ENCODE measurements at places on chromosomes 2 and 18. TPM values are rescaled to one million over a fixed set of nuclear protein-coding genes. Genes with fewer than 3 reads are reported as not detected.

DNA sequence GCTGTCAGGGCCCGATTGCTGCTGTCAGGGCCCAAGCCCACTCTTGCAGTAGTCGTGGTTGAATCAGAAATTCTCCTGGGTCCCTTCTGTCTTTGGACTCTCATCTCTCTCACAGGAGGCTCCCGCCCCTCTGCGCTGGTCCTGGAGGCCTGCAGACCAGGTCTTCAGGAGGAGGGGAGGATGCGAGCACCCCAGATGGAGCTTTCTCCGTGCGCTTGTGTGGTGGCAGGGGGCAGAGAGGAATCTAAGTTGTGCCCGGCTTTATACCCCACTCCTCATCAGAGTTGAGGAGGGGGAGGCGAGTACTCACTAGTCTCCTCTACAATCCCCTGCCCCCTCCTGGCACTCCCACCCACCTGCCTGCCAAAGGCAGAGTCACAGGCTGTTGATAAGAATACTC is 10.4 kb downstream of the EN1 start:
- H3K4me1 ChIP-seq, result no peaks in the 10 kb centered on the region
- no peak overlapping the region for H3K4me3 ChIP-seq
- no peak overlapping the region for H3K27ac ChIP-seq
- no peaks in the 10 kb centered on the region for H3K36me3 ChIP-seq
- no peak for DNase-seq
- H3K27me3 ChIP-seq, result peaks cover 64% of the 10 kb centered on the region

GRCh38 chr2:131039535-131039907 is 53.7 kb downstream of the FAM168B start:
- H3K27me3 ChIP-seq, result no peaks in the 10 kb centered on the region
- no peak overlapping the region for H3K27ac ChIP-seq
- H3K4me1 ChIP-seq, result peaks cover under 1% of the 10 kb centered on the region

GRCh38 chr2:202104286-202104870 is 31.3 kb downstream of the KIAA2012 start:
- H3K27me3 ChIP-seq, result no peaks in the 10 kb centered on the region
- H3K27ac ChIP-seq, result no peak overlapping the region
- no peak overlapping the region for H3K4me3 ChIP-seq
- DNase-seq, result peak; percentile 76
- no peaks in the 10 kb centered on the region for H3K36me3 ChIP-seq
- H3K4me1 ChIP-seq, result peaks cover 24% of the 10 kb centered on the region

DNA sequence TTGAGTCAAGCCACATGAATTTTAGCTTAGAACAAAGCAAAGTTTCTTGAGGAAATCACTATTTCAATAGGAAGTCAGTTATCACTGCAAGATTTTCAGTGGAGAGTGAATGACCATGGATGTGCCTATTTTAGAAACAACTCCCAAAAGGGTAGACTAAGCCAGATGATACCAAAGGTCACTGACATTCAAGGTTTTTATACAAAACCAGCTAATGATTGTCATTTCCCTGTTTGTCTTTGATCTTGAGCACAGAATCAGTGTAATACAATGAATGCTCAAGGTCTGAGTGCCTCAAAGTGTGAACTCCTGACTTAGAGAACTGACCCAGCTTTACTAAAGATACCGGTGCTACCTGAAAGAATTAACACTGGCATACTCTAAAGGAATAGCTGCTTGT is 60.5 kb downstream of the CDH2 start:
- H3K4me3 ChIP-seq, result no peak overlapping the region
- peaks cover 5% of the 10 kb centered on the region for H3K27me3 ChIP-seq
- no peaks in the 10 kb centered on the region for H3K4me1 ChIP-seq
- no peak for DNase-seq

CLIP4 gene
- total RNA-seq, result 18.2 TPM

GRCh38 chr2:234963773-234964615 is 12.2 kb downstream of the SH3BP4 start:
- no peaks in the 10 kb centered on the region for H3K36me3 ChIP-seq
- DNase-seq, result no peak
- H3K27me3 ChIP-seq, result no peaks in the 10 kb centered on the region
- H3K4me1 ChIP-seq, result peaks cover 33% of the 10 kb centered on the region
- H3K27ac ChIP-seq, result no peak overlapping the region

GRCh38 chr2:4762951-4763376 is 929.2 kb upstream of the SOX11 start:
- H3K27me3 ChIP-seq, result no peaks in the 10 kb centered on the region
- peaks cover 42% of the 10 kb centered on the region for H3K4me1 ChIP-seq
- DNase-seq, result peak; percentile 94
- no peak overlapping the region for H3K4me3 ChIP-seq

WDPCP gene
- total RNA-seq, result 7.9 TPM

DNA sequence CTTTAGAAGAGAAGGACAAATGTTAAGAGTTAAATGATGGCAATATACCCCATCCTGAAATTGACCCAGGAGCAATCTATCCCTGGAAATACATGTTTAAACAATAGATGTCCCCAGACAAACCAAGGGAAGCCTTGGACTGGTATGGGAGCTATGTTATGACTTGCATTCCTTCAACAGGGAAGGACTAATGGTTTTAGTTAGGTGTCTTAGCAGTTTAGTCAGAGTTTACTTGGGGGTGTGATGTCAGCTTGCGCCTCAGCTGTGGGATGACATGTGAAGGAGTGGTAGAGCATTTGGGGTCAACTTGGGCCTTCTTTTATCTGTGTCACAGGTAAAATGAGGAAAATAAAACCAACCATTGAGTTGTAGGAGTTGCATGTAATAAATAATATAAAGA is 36.8 kb downstream of the SPC25 start:
- H3K36me3 ChIP-seq, result no peaks in the 10 kb centered on the region
- no peak for DNase-seq
- H3K27ac ChIP-seq, result no peak overlapping the region
- H3K4me1 ChIP-seq, result no peaks in the 10 kb centered on the region

DNA sequence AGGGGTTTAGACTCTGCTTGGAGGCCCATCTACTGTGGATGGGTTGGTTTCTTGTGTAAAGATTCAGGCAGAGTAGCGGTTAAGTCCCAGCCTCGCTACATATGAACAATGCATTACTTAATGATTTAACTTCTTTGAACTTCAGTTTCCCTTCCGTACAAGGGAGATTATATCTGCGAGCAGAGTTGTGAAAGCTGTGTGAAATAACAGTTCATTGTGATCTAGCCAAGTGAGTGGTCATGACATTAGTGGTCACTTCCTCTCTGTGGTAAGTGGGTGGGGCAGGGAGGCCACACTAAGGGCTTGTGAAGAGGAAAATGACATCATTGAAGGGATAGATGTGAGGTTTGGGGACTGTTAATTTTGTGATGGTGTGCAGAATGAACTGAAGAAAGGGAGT is 14.1 kb upstream of the MEX3C start:
- H3K4me1 ChIP-seq, result no peaks in the 10 kb centered on the region
- H3K36me3 ChIP-seq, result no peaks in the 10 kb centered on the region
- no peaks in the 10 kb centered on the region for H3K27me3 ChIP-seq
- no peak overlapping the region for H3K4me3 ChIP-seq

DNA sequence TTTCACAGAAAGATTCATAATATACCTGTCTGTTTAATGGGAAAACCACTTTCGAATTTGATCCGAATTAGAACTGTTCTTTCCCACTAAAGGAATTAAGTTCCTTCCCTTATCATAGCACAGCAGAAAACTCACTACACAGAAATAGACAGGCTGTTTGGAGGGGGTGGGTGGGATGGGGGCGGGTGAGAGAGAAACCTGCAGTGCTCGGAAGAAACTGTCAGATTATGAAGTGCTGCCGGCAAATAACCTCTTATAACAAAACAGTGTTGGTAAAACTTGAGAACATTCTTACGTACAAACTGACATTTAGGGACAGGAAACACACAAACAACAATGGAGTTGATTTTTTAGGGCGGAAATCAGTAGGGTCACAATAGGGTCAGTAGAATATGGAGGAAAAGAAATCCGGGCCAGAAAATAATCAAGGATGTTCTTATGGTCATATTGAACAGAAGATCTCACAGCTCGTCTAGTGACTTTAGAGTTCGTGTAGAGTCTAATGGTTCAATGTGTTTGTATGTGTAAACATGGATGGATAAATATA is 756.0 kb upstream of the LRATD1 start:
- DNase-seq, result no peak
- peaks cover 13% of the 10 kb centered on the region for H3K27me3 ChIP-seq
- H3K4me1 ChIP-seq, result no peaks in the 10 kb centered on the region

DNA sequence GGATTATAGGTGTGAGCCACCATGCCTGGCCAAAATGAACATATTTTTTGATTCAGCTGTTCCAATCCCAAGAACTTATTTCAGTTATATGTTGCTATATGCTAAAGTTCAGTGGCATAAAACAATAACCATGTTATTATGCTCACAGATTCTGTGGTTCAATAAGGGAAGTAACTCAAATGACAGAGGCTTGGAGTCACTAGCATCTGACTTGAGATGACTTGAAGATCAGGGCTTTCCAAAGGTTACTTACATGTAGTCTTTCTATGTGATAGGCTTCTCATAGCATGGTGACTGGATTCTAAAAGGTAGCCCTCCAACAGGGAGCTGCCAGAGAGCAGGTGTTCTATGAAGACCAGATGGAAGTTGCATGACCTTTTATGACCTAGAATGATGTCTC is 17.2 kb downstream of the CLK1 start:
- H3K36me3 ChIP-seq, result peaks cover 14% of the 10 kb centered on the region
- H3K4me1 ChIP-seq, result no peaks in the 10 kb centered on the region
- H3K4me3 ChIP-seq, result no peak overlapping the region
- no peak overlapping the region for H3K27ac ChIP-seq
- H3K27me3 ChIP-seq, result no peaks in the 10 kb centered on the region

GRCh38 chr2:1633936-1634587 is 110.3 kb downstream of the PXDN start:
- peaks cover 1% of the 10 kb centered on the region for H3K4me1 ChIP-seq
- no peak overlapping the region for H3K27ac ChIP-seq
- H3K27me3 ChIP-seq, result no peaks in the 10 kb centered on the region
- no peak for DNase-seq

- no peak overlapping the region for H3K27ac ChIP-seq
- H3K4me3 ChIP-seq, result no peak overlapping the region
- no peaks in the 10 kb centered on the region for H3K4me1 ChIP-seq
Observed at GRCh38 chr2:121234791-121235190, 50.2 kb downstream of the TFCP2L1 start.

CHAC2 gene
- 20.4 TPM for total RNA-seq

DNA sequence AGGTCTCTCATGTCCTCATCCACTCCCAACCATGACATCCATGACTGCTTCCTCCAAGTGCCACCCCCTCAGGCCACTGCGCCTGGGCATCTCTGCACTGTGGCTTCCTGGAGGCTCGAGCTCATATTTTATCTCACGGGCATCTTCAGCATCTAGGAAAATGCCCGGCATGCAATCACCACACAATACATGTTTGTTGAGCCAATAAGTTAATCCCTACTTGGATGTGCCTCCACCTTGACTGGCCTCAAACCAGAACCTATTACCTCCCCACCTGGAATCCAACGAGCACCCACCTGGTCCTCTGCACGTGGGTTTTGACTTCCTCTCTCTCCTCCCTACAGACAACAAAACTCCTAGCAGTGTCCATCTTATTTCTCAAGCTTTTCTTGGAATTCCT is 198.9 kb upstream of the REV1 start:
- no peak overlapping the region for H3K4me3 ChIP-seq
- H3K27ac ChIP-seq, result no peak overlapping the region
- DNase-seq, result no peak
- peaks cover 12% of the 10 kb centered on the region for H3K27me3 ChIP-seq
- H3K36me3 ChIP-seq, result no peaks in the 10 kb centered on the region
- no peaks in the 10 kb centered on the region for H3K4me1 ChIP-seq

DNA sequence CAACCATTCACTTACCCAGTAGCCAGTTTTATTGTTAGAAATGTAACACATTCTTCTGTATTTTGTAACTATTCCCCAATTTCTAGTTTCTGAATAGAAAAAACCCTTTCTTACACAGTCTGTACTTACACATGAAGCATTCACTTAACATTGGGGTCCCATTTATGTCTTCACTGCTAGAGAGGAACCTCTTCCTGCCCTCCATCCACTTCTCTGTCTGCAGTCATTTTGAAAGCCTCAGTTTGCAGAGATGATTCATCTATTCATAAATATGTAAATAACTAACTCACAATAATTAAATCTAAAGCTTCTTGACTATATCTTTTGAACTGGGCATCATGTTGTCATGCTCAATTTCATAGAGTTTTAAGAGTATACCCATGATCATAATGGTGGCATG is 55.9 kb downstream of the ZRANB3 start:
- H3K4me3 ChIP-seq, result no peak overlapping the region
- H3K27ac ChIP-seq, result no peak overlapping the region
- no peaks in the 10 kb centered on the region for H3K4me1 ChIP-seq

- H3K4me1 ChIP-seq, result peaks cover 48% of the 10 kb centered on the region
- no peaks in the 10 kb centered on the region for H3K36me3 ChIP-seq
- DNase-seq, result peak; percentile 70
- H3K27me3 ChIP-seq, result no peaks in the 10 kb centered on the region
- peak overlapping the region; percentile 38 for H3K27ac ChIP-seq
Observed at GRCh38 chr2:223758131-223758840, 79.1 kb downstream of the AP1S3 start.

GRCh38 chr2:145798419-145798818 is 1278.5 kb upstream of the ZEB2 start:
- H3K36me3 ChIP-seq, result no peaks in the 10 kb centered on the region
- H3K4me1 ChIP-seq, result no peaks in the 10 kb centered on the region
- DNase-seq, result no peak
- no peak overlapping the region for H3K4me3 ChIP-seq
- no peaks in the 10 kb centered on the region for H3K27me3 ChIP-seq

- H3K4me3 ChIP-seq, result no peak overlapping the region
- peaks cover 7% of the 10 kb centered on the region for H3K4me1 ChIP-seq
- no peak for DNase-seq
- H3K36me3 ChIP-seq, result no peaks in the 10 kb centered on the region
Observed at GRCh38 chr2:42931146-42931817, 138.9 kb upstream of the HAAO start.

- H3K4me1 ChIP-seq, result no peaks in the 10 kb centered on the region
- no peak overlapping the region for H3K4me3 ChIP-seq
- no peaks in the 10 kb centered on the region for H3K27me3 ChIP-seq
- H3K27ac ChIP-seq, result no peak overlapping the region
- DNase-seq, result no peak
- H3K36me3 ChIP-seq, result no peaks in the 10 kb centered on the region
Observed at GRCh38 chr2:101619191-101619591, 78.3 kb upstream of the MAP4K4 start.

GRCh38 chr18:62452280-62452831 is 70.5 kb upstream of the ZCCHC2 start:
- no peaks in the 10 kb centered on the region for H3K27me3 ChIP-seq
- no peaks in the 10 kb centered on the region for H3K36me3 ChIP-seq
- no peak overlapping the region for H3K27ac ChIP-seq
- H3K4me1 ChIP-seq, result peaks cover 25% of the 10 kb centered on the region
- no peak for DNase-seq

CERKL gene
- total RNA-seq, result 0.72 TPM

GRCh38 chr2:32611366-32611765 is 16.5 kb upstream of the TTC27 start:
- no peak for DNase-seq
- H3K4me1 ChIP-seq, result no peaks in the 10 kb centered on the region
- H3K36me3 ChIP-seq, result peaks cover 17% of the 10 kb centered on the region
- H3K27me3 ChIP-seq, result no peaks in the 10 kb centered on the region
- no peak overlapping the region for H3K4me3 ChIP-seq

Measured in A673 (cell line).